ENCODE measurements at places on chromosomes 7 and 10.

DNA sequence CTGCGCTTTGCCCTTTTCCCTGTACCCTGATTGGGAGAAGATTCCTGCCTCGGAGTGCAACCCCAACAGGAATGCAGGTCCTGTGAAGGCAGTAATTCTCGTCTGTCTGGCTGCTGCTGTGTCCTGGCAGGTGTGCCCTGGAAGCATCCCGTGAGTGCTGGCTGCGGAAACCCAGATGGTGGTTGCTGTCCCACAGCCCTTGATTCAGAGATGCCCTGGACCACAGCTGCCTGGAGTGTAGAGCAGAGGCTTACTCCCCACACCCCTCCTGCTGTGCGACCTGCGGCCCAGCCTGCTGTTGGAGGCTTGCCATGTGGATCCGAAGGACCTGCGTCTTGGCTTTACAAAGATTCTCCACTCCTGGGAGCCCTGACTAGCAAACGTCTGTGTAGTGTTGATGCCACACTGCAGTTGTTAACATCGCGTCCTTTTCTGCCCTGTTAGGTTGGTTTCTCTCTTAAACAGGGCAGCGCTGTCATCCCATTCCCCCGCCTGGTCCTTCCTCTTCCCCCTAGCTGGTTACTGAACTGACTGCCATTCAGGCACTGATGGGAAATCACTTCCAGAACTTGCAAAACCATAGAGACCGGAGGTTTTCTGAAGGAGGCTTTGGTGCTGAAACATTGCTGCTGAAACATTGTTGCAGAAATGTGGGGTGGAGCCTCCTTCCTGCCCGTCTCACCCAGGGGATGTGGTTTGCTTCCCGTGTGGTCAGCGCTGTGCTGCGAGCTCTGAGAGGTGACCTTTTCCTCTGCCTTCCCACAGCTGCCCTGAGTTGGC, 53.3 kb downstream of the DNAJB6 start:
- DNase-seq, result no peak

- DNase-seq, result no peak
Observed at GRCh38 chr10:29041616-29042015, 247.3 kb upstream of the LYZL1 start.

GRCh38 chr7:123355576-123356190, 155.9 kb upstream of the SLC13A1 start:
- DNase-seq, result no peak

DNA sequence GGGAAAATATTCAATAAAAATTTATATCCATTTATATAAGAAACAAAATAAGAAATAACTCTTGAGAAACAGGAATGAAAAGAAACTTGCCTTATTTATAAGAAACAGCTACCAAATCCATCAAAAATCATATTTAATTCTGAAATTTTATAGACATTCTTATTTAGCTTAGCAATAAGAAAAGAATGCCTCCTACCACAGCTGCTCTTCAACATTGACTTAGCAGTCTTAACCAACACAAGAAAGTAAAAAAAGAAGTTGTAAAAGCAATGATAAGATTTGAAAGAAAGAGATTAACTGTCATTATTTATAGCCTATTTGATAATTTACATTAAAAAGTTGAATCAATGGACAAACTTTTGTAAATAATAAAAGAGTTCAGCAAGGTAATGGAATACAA, 212.8 kb downstream of the ZNF365 start:
- DNase-seq, result no peak

DNA sequence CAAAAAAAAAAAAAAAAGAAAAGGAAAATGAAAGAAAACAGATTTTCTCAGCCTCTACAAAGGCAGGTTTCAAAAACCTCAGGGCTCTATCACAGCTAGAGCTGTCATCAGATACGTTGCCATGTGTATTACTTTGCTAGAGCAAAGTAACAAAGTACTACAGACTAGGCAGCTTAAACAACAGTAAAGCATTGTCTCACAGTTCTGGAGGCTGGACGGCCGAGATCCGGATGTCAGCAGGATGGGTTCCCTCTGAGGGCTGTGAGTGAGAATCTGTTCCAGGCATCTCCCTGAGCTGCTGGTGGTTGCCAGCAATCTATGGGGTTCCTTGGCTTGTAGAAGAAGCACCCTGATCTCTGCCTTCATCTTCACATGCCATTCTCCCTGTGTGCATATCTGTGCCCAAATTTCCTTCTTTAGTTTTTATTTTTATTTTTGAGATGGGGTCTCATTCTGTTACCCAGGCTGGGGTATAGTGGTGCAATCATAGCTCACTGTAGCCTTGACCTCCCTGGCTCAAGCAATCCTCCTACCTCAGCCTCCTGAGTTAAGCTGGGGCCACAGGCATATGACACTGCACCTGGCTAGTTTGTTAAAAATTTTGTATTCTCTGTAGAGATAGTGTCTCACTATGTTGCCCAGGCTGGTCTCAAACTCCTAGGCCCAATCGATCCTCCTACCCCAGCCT, 48.9 kb upstream of the KDM7A start:
- DNase-seq, result no peak
